H4 (cell line): ENCODE measurements at places on chromosomes 16 and 17. TPM values are rescaled to one million over a fixed set of nuclear protein-coding genes. Genes with fewer than 3 reads are reported as not detected.
A peak's percentile ranks its signal among the peaks of the same experiment; 100 is the strongest.

- no peak for DNase-seq
Measured at GRCh38 chr17:1916963-1917715, 87.3 kb downstream of the RPA1 start.

C16orf78 gene
- total RNA-seq: not detected in 2 replicates

DNA sequence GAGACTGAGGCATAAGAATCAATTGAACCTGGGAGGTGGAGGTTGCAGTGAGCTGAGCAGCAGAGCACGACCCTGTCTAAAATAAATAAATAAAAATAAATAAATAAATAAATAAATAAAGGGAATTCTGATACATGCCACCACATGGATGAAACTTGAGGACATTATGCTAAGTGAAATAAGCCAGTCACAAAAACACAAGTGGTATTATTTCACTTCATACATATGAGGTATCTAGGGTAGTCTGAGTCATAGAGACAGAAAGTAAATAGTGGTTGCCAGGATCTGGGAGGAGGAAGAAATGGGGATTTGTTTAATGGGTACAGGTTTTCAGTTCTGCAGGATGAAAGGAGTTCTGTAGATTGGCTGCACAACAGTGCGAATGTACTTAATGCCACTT, 16.3 kb downstream of the PIPOX start:
- peak; percentile 40 for DNase-seq

- no peak for DNase-seq
Measured at GRCh38 chr16:79211586-79211985, 389.0 kb downstream of the MAF start.

DNA sequence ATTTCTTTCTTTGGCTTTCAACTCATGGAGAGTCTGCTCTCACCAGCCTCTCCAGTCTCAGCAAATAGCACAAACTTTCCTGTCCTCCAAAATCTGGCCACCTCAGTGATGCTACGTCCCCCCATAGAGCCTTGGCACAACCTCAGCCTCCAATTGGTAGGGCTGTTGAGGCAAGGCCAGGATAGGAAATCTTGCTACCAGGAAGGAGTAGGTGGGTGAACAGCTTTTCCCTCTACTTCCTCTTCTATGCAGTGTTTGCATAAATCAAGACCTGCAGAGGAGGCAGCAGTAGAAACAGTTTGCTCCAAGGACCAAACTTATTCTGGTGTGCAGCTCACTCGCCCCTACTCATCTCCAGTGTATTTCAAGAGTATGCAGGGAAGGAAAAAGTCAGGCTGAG, 701 bp upstream of the DPEP2 start:
- no peak for DNase-seq

GRCh38 chr16:19604911-19605310, 49.4 kb downstream of the VPS35L start:
- DNase-seq: no peak

DNA sequence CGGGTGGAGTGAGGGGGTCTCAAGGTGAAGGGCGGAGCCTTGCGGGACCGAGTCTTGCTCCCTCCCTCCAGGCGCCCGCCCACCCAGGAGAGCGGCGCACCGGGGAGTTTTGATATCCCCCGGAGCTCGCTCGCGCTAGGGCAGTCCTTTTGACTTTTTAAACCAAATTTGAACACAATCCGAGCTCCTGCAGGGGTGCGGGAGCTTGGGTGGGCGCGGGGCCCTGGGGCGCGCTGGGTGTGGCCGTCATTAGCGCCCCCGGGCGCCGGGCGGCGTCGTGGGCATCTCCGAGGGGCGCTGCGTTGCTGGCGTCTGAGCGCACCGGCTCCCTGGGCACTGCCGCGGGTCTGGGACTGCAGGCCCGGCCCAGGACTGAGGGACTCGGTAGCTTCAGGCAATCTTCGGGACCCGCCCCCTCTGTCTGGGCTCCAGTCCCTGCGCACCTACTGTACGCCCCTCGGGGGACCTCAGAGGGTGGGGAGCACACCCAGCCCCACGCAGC, 10.9 kb downstream of the MAF start:
- DNase-seq: no peak

NEUROD2 gene
- 0.02 TPM in 1 of 2 replicates, not detected in the other for total RNA-seq

DNA sequence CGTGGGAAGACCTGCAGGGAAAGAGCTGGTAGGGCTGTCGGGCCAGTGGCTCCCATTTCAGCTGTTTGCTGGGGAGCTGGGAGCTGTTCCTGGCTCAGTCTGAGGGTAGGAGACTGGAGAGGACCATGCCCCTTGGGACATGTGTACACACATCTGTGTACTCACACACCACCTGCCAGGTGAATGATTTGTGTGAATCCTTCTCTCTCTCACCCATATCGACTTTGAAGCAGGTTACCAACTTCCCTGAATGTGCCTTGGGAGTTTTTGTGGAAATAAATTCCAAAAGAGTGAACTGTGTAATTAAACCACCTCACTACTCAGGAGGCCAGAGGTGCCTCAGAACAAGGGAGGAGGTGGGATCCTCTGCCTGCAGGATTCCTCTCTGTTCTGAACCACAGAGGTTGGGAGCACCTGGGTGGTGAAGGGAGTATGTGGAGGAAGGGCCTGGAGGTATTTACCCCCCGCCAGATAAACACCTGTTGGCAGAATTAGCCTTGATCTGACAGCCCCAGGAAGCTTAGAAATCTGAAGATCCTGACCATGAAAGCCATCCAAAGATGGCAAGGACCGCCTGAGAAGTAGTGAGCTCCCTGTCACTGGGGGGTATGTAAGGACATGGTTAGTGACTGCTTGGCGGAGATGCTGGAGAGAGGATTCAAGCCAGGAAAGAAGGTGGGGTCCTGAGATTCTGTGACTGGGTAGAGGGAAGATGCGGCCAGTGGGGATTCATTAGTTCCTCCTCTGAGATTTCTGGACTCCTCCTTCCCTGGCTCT, 3.3 kb downstream of the ABCC3 start:
- DNase-seq: no peak

ZP2 gene
- not detected in 2 replicates for total RNA-seq

- no peak for DNase-seq
Measured at GRCh38 chr17:78821961-78822360, 18.7 kb downstream of the USP36 start.

- no peak for DNase-seq
Measured at GRCh38 chr17:73205459-73205961, 12.7 kb downstream of the COG1 start.

FZD2 gene
- total RNA-seq: 5.9 and 6.2 TPM in 2 replicates

ZNF750 gene
- not detected in 2 replicates for total RNA-seq

CORO1A gene
- 7.3 and 7.9 TPM in 2 replicates for total RNA-seq

GRCh38 chr17:34667656-34668055, 88.3 kb downstream of the TMEM132E start:
- DNase-seq: no peak

- DNase-seq: no peak
Measured at GRCh38 chr17:45648642-45649041, 135.5 kb upstream of the CRHR1 start.
